ENCODE measurements at places on chromosomes 6 and 20. TPM values are rescaled to one million over a fixed set of nuclear protein-coding genes. Genes with fewer than 3 reads are reported as not detected.

The PROCR gene
- total RNA-seq, result 40.2 TPM

The ZNF217 gene
- 37.8 TPM for total RNA-seq

The CAPN11 gene
- total RNA-seq, result 1.5 TPM

The TRIM40 gene
- not detected for total RNA-seq

The NSFL1C gene
- 67.8 TPM for total RNA-seq

The AVP gene
- total RNA-seq, result not detected

The SPDEF gene
- total RNA-seq, result not detected

The TBC1D7 gene
- 23.6 TPM for total RNA-seq

The TFAP2C gene
- not detected for total RNA-seq

The CEBPB gene
- 89.1 TPM for total RNA-seq

The WFDC10B gene
- not detected for total RNA-seq

The WFDC12 gene
- total RNA-seq, result not detected

The DAAM2 gene
- total RNA-seq, result 37.6 TPM

The ADAM33 gene
- 66.5 TPM for total RNA-seq

The OR2B2 gene
- not detected for total RNA-seq

The LBP gene
- not detected for total RNA-seq

The C6orf132 gene
- total RNA-seq, result not detected

The BHLHE23 gene
- total RNA-seq, result not detected

The BCAS1 gene
- 0.29 TPM for total RNA-seq

The MYBL2 gene
- not detected for total RNA-seq

The SEMG1 gene
- total RNA-seq, result not detected

The ARFGEF3 gene
- total RNA-seq, result 0.88 TPM

The C6orf58 gene
- not detected for total RNA-seq

The MRPL18 gene
- total RNA-seq, result 44.1 TPM

The OPN5 gene
- not detected for total RNA-seq

The CCN5 gene
- total RNA-seq, result 47.9 TPM

The HLA-DOB gene
- not detected for total RNA-seq

The MUCL3 gene
- total RNA-seq, result not detected

The PRPH2 gene
- 2.0 TPM for total RNA-seq

The OPRL1 gene
- total RNA-seq, result 1.9 TPM

The SNAP25 gene
- total RNA-seq, result 5.3 TPM

The EPB41L1 gene
- total RNA-seq, result 4.9 TPM

The OR2B6 gene
- total RNA-seq, result not detected

The TRMT6 gene
- 2.1 TPM for total RNA-seq

The VSX1 gene
- total RNA-seq, result 0.18 TPM
